Renal pelvis (tissue), 12 donors: ENCODE measurements at places on chromosomes 12 and 14. TPM values are rescaled to one million over a fixed set of nuclear protein-coding genes. Genes with fewer than 3 reads are reported as not detected.

The LRRC10 gene
- not detected for polyA plus RNA-seq

DNA sequence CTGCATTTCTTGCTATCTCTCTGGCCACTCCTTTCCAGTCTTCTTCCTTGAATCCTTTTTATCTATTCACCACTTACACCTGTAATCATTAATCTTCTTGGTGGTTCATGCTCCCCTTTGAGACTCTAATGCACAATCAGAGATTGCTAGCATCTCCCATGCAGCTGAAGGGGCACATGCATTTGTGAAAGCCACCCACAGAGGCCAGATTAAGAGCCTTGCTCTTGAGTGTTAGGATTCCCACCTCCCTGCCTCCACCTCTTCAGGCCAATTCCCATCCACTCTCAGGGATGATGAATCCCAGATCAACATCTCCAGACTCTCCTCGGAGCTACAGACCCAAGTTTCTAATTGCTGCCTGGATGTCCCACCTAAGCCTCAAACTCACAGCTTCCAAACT lies 19.4 kb upstream of the KRT18 start:
- DNase-seq: no peak

- no peak for DNase-seq
Measured at GRCh38 chr14:73230051-73230450, 7.3 kb upstream of the PAPLN start.

GRCh38 chr14:101554991-101555668 lies 6.2 kb upstream of the DIO3 start:
- no peak for DNase-seq

DNA sequence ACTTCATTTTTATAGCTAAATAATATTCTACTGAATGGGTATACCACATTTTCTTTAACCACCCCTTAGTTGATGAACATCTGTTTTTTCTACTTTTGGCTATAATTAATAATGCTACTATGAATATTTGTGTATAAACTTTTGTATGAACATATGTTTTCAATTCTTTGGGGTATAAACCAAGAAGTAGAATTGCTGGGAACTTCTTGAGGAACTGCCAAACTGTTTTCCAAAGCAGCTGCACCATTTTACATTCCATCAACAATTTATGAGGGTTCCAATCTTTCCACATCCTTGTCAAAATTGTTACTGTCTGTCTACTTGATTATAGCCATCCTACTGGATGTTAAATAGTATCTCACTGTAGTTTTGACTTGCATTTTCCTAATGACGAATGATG lies 221.8 kb downstream of the PRKD1 start:
- no peak for DNase-seq

DNA sequence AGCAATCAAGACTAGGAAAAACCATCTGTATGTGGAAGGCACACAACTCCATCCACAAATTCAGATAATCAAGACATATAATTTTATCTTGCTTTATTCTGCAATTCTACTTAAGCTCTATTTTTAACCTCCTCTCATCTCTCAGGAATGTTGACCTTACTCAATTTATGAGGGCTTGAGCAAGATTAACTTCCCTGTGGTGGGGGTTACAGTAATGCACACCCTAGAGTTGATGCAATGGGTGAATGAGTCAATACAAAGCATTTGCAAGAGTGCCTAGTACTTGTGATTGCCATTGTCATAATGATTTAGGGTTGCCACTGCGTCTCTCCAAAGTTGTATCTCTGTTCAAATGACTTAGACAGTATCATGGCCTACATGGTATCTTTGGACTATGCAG lies 1598.4 kb upstream of the TMEM132C start:
- DNase-seq: no peak

The FGF6 gene
- not detected for polyA plus RNA-seq

GRCh38 chr12:85516039-85516438 lies 236.0 kb downstream of the ALX1 start:
- DNase-seq: no peak

GRCh38 chr12:26101350-26101734 lies 23.5 kb downstream of the BHLHE41 start:
- peak; percentile 47 for DNase-seq

- peak; percentile 90 for DNase-seq
Measured at GRCh38 chr12:132222096-132222807, 78.0 kb downstream of the NOC4L start.

The KLHL33 gene
- 0.56 TPM for polyA plus RNA-seq

- peak; percentile 17 for DNase-seq
Measured at GRCh38 chr12:88816201-88816600, 235.9 kb upstream of the KITLG start.

DNA sequence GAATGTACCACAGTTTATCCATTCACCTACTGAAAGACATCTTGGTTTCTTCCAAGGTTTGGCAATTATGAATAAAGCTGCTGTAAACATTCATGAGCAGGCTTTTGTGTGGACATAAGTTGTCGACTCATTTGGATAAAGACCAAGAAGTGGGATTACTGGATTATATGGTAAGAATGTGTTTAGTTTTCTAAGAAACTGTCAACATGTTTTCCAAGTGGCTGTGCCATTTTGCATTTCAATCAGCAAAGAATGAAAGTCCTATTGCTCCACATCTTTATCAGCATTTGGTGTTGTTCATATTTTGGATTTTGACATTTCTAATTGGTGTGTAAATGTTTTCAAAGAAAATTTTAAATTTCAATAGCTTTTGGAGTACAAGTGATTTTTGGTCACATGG lies 27.3 kb upstream of the KLRF1 start:
- DNase-seq: no peak

- no peak for DNase-seq
Measured at GRCh38 chr14:91326514-91327249, 82.2 kb upstream of the GPR68 start.

GRCh38 chr12:27902651-27903050 lies 69.9 kb downstream of the PTHLH start:
- DNase-seq: no peak

The ANO2 gene
- polyA plus RNA-seq: 4.8 TPM

DNA sequence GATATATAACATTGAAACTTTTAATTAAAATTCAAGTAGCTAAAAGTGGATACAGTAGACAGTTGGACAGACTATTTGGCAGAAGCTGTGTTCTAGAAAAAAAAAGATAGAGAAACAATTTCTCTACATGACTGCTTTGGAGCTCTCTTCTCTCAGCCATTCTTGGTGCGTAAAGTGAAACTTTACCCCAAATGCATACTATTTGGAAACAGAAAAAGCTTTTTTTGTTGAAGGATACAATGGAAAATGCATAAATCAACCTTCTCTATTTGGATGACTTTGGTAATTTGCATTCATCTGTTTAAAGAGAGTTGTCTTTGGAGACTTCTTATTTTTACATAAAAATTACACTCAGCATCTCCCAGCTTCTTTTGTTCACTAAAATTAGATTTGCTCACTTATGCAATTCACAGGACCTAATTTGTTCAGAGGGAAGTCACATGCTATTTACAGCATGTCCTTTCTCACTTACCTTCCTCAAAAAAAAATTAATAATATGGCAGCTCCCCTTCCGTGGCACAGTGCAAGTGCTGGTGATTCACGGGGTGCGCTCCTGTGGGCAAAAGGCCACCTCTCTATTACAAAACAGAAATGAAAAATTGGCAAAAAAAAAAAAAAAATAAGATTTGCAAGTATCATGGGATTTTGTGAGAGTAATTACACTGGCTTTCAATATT lies 498.9 kb downstream of the RERGL start:
- DNase-seq: no peak

The TMEM179 gene
- polyA plus RNA-seq: 1.1 TPM

GRCh38 chr12:122849352-122850047 lies 14.2 kb downstream of the HIP1R start:
- no peak for DNase-seq

The SOAT2 gene
- 2.4 TPM for polyA plus RNA-seq
